ENCODE measurements at places on chromosomes 3 and 15. TPM values are rescaled to one million over a fixed set of nuclear protein-coding genes. Genes with fewer than 3 reads are reported as not detected.

GRCh38 chr3:3495611-3496010 is 303.6 kb upstream of the LRRN1 start:
- H3K4me1 ChIP-seq, result no peaks in the 10 kb centered on the region
- no peak overlapping the region for H3K4me3 ChIP-seq
- no peak overlapping the region for H3K27ac ChIP-seq
- no peaks in the 10 kb centered on the region for H3K27me3 ChIP-seq
- H3K36me3 ChIP-seq, result no peaks in the 10 kb centered on the region

GRCh38 chr3:71997066-71997653 is 212.2 kb upstream of the PROK2 start:
- no peaks in the 10 kb centered on the region for H3K27me3 ChIP-seq
- H3K27ac ChIP-seq, result no peak overlapping the region
- no peaks in the 10 kb centered on the region for H3K36me3 ChIP-seq
- no peaks in the 10 kb centered on the region for H3K4me1 ChIP-seq
- H3K4me3 ChIP-seq, result no peak overlapping the region

- no peak for DNase-seq
- H3K36me3 ChIP-seq, result peaks cover 31% of the 10 kb centered on the region
- H3K4me3 ChIP-seq, result peak overlapping the region; percentile 74
- no peaks in the 10 kb centered on the region for H3K27me3 ChIP-seq
These were observed 502 bp downstream of the DPH3 start for GRCh38 chr3:16264174-16264707.

GRCh38 chr3:44016818-44017217 is 224.9 kb upstream of the TOPAZ1 start:
- H3K27me3 ChIP-seq, result peaks cover 2% of the 10 kb centered on the region
- H3K4me1 ChIP-seq, result no peaks in the 10 kb centered on the region
- no peaks in the 10 kb centered on the region for H3K36me3 ChIP-seq

DNA sequence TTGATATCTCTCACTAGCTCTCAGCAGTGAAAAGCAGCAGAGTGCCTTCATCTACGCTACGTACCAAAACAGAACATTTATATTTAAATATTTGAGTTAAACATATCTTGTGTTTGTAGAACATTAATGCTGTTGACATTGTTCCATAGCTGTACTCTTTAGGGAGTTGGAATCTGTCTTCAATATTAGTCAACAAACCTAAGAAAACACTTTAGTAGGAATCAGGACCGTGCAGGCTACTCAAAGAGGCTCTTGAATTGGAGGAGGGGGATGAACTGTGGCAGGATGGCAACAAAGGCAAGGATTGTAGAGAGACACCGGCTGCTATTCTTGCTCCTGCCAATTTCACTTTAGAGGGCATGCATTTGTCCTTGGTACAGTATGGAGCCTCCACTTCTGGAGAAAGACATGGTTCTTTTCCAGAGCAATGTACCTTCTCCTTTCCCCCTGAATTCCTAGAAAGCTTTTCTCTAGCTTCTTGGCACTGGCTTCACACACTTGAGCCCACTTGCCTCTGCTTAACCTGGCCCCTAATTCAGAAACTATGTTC is 265.9 kb downstream of the CD47 start:
- no peak overlapping the region for H3K27ac ChIP-seq
- H3K27me3 ChIP-seq, result peaks cover 5% of the 10 kb centered on the region
- no peaks in the 10 kb centered on the region for H3K4me1 ChIP-seq
- no peak overlapping the region for H3K4me3 ChIP-seq
- DNase-seq, result no peak

- no peak overlapping the region for H3K27ac ChIP-seq
- no peaks in the 10 kb centered on the region for H3K4me1 ChIP-seq
- no peak overlapping the region for H3K4me3 ChIP-seq
- DNase-seq, result no peak
These were observed 94.4 kb downstream of the DTWD1 start for GRCh38 chr15:49715211-49715610.

DNA sequence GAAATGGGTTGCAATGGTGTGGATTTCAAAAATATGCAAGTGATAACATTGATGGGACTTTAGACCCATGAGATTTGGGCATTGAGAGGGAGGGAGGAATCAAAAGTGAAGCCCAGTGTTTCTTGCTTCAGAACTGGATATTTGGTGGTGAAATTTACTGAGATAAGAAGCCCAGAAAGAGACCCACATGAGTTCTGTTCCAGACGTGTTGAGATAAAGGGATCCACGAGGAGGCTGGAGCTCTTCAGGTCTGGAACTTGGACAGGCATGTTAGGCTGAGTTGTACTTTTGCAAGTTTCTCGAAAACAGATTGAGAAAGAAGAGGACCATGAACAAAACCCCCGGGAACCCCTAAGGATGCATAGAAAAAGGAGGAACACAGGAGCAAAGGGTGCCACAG is 290.2 kb downstream of the MEX3B start:
- no peaks in the 10 kb centered on the region for H3K27me3 ChIP-seq
- no peak overlapping the region for H3K27ac ChIP-seq
- H3K4me1 ChIP-seq, result no peaks in the 10 kb centered on the region
- no peak for DNase-seq
- H3K36me3 ChIP-seq, result no peaks in the 10 kb centered on the region
- no peak overlapping the region for H3K4me3 ChIP-seq

- H3K27ac ChIP-seq, result no peak overlapping the region
- H3K27me3 ChIP-seq, result no peaks in the 10 kb centered on the region
- H3K36me3 ChIP-seq, result no peaks in the 10 kb centered on the region
- no peak for DNase-seq
- H3K4me1 ChIP-seq, result peaks cover 41% of the 10 kb centered on the region
These were observed 21.7 kb upstream of the UTS2B start for GRCh38 chr3:191352014-191352413.

C2CD4A gene
- 0.79 TPM for total RNA-seq

PCOLCE2 gene
- total RNA-seq, result 3.5 TPM

ECT2 gene
- 4.5 TPM for total RNA-seq

NME9 gene
- 3.1 TPM for total RNA-seq

FEZF2 gene
- not detected for total RNA-seq

PRR20G gene
- not detected for total RNA-seq

PTPRG gene
- total RNA-seq, result 21.8 TPM

Measured in psoas muscle (tissue), 8 donors.